ENCODE measurements at places on chromosomes 4 and X.

DNA sequence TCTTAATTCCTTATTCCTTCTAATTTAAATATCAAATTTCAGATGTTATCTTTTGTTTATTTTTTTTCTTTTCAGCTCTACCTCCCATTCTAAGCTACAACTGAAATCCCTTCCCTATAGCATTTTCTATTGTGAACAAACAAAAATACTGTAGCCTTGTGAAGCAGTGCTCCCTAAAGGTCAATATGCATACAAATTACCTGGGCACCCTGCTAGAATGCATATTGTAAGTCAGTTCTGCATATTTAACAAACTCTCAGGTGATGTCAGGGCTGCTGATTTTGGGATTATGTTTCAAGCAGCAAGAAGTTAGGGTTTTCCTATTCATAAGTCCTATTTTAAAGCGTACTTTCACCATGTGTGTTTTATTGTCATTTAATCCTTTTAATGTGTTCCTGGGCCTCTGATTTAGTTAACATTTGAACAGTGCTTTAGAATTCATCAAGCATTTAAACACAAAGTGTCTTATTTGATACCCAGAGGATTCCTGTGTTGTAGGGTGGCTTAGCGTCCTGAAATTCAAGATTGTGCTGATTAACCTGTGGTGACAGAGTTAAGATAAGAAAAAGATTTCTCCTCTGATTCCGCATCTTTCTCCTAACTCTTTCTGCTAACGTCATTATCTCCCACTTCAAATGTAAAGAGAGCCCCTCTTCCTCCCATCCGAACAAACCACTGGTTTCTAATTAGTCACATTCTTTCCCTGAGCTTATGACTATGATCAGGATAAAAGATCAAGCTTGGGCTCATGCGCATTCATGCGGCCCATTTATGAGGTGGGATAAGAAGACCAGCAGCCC, 221.3 kb downstream of the ANK2 start:
- no peak for DNase-seq

- no peak for DNase-seq
Measured at GRCh38 chrX:33032700-33033099, 178.6 kb downstream of the DMD start.

DNA sequence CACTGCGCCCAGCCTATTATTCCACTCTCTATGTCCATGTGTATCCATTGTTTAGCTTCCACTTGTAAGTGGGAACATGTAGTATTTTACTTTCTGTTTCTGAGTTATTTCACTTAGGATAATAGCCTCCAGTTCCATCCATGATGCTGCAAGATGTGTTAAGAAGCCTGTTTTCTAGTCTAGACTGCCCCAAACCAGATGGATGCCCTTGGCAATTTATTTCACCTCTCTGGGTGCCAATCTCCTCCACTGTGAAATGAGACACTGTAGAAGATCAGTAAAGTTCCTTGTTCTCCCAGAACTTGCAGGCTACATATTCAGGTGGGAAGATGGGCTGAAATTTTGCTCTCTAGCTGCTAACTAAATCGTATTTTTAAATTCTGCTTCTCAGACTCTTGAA, 72.8 kb downstream of the TSPAN5 start:
- no peak for DNase-seq

DNA sequence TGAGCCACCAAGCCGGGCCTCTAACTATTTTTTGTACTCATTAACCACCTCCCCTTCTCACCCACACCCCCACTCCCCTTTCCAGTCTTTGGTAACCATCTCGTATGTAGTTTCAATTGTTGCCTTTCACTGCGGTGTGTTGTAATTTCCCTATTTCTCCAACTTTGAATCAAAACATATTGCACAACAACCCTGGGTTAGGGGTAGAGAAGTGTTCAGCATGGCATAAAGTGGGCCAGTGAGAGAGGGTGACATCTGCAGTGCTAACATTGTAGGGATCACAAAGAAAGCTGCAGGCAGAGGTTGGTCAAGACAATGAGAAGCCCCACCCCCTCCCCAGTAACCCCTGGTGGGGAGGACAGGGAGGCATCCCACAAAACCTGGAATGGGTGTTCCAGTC, 92.7 kb downstream of the SPATA18 start:
- DNase-seq, result no peak

DNA sequence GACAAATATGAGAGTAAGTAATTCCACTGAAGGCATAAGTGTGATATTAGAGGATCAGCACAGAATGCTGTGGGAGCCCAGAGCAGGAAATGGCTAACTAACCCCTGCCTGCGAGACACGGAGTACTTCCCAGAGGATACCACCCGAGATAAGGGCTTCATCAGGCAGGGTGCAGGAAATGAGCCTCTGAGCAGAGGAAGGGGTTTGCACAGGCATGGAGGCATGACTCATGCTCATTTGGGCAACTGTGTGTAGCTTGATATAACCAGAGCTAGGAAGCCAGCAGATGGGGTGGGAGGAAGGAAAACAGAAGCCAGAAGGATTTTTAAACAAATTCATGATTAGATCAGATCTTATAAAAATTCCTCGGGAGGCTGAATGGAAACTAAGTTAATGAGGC, 70.0 kb upstream of the TSPAN5 start:
- no peak for DNase-seq

DNA sequence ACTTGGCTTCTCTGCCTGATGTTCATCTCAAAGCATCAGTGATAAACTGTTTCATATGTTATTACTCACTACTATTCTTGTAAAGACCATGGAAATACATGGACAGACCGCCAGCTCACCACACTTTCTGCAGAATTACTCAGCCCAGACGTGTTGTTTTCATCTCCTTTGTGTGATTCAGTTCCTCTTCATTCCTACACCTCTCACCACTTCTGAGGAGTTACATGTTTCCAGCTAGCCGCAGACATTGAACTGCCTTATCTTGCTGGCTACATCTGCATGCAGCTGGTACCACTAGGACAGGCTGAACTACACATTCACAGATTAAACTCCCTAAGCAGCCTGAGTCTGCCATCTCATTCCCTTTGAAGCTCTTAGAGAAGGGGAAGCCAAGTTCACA, 443.2 kb upstream of the FGF16 start:
- no peak for DNase-seq

DNA sequence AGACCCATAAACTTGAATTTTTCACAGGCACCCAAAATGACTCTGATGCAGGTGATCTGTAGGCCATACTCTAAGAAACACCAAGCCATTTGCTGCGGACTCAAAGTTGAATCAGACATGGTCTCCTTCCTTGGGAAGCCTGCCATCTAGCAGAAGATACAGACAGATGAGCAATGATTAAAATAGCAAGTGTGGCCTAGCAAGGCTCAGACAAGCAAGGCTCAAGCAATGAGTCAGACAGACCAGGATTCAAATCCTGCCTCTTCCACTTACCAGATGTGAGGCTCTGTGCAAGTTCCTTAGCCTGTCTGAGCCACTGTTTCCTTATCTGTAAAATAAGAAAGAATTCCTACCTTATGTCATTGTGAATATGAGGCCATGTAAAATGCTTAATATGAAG, 2.3 kb downstream of the CCDC149 start:
- no peak for DNase-seq

DNA sequence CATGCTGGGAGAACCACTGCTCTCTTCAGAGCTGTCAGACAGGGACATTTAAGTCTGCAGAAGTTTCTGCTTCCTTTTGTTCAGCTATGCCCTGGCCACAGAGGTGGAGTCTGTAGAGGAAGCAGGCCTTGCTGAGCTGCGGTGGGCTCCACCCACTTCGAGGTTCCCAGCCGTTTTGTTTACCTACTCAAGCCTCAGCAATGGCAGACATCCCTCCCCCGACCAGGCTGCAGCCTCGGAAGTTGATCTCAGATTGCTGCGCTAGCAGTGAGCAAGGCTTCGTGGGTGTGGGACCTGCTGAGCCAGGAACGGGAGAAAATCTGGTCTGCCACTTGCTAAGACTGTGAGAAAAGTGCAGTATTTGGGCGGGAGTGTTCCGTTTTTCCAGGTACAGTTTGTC, 118.9 kb downstream of the SLC10A6 start:
- DNase-seq, result no peak

DNA sequence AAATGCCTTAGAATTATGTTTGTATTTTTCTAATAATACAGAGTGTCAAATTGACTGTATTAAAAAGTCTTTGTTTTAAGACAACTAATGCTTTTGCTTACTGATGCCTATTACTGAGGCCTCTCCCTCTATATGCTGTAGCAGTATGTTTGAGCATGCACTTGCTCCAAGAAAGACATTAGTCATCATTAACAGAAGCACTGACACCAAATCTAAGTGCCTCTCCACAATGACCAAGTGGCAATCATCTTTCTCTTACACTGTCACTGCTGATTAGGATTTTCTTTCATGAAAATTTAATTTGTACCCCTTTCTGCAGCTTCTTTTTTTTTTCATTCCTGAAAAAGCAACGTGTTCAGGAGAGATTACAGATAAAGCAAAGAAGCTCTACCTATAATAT, 11.1 kb upstream of the MAB21L2 start:
- DNase-seq, result no peak

Data from T-helper 2 cell (primary cell).